H9 (cell line): ENCODE measurements at places on chromosomes 2 and 18.

DNA sequence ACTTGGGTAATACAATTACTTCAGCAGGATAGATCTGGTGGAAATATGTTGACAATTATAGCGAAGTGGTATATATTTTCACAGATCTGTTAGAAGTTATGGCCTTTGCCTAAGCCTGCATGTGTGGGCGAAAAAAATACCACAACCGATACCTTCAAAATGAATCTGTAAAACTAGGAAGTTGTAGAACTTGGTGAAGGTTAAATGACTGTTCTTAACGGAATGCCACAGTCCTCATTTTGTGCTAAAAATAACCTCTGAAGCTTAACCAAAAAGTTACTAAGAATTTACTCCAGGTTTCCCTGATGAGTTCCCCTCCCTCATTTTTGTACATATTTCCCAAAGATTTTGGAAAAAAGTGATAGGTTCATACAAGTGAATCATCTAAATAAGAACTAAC, 550.7 kb downstream of the THSD7B start:
- H3K36me3 ChIP-seq: peaks cover 24% of the 10 kb centered on the region; the same call in 1 of the 2 replicates
- no peak overlapping the region for H3K27ac ChIP-seq
- DNase-seq: no peak
- H3K27me3 ChIP-seq: no peaks in the 10 kb centered on the region

DNA sequence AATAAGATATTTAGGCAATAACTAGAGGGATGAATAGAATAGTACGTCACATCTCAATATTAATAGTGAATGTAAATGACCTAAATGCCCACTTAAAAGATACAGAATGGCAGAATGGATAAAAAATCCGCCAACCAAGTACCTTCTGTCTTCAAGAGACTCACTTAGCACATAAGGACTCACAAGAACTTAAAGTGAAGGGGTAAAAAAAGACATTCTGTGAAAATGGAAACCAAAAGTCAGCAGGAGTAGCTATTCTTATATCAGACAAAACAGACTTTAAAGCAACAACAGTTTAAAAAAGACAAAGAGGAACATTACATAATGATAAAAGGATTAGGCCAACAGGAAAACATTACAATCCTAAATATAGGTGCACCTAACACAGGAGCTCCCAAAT, 56.7 kb upstream of the DSC1 start:
- no peak overlapping the region for H3K4me3 ChIP-seq
- DNase-seq: no peak
- H3K4me1 ChIP-seq: no peaks in the 10 kb centered on the region; the same call in 1 of the 2 replicates
- H3K36me3 ChIP-seq: peaks cover 9% of the 10 kb centered on the region
- no peaks in the 10 kb centered on the region for H3K27me3 ChIP-seq

- DNase-seq: no peak
- H3K36me3 ChIP-seq: no peaks in the 10 kb centered on the region; the same call in 1 of the 2 replicates
- H3K4me1 ChIP-seq: no peaks in the 10 kb centered on the region; the same call in 1 of the 2 replicates
- H3K27ac ChIP-seq: no peak overlapping the region
- H3K4me3 ChIP-seq: no peak overlapping the region
Observed at GRCh38 chr18:63736876-63737275, 34.1 kb downstream of the SERPINB11 start.

DNA sequence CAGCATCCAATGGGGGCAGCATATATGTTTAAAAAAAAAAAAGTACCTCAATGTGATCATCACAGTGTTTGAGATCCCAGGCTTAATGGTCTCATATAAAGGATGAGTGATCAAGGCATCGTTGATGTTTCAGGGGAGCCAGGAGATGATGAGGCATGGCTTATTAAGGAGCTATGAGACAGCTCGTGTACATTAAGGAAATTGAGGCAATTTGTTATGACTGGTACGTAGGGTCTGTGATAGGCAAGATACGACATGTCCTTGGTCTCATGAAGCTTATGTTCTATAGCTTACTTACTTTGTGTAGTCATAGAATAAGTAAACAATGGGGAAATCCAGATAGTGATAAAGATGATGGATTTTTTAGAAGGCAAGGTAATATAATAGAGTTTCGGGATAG, 49.1 kb upstream of the FAM171B start:
- H3K4me3 ChIP-seq: no peak overlapping the region
- peaks cover 5% of the 10 kb centered on the region; the same call in 2 of the 3 replicates for H3K36me3 ChIP-seq
- H3K27me3 ChIP-seq: no peaks in the 10 kb centered on the region
- H3K4me1 ChIP-seq: no peaks in the 10 kb centered on the region; the same call in 1 of the 2 replicates
- H3K27ac ChIP-seq: no peak overlapping the region

DNA sequence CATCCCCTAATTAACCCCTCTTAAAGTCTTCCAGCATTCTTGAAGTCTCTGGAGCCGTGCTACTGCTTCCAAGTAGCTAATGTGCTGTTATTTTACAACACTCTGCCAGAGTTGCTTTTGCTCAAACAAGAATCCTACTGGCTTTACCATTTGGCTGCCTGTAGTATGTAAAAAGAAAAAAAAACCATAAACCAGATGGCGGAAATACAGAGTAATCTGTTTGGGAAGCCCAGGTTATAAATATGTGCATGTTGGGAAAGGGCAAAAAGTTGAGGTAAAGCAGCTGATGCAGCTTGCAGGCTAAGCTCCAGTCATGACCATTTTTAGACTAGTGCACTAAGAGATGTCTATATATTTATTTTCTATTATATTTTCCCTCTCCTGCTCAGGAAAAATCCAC, 313.2 kb upstream of the ETAA1 start:
- H3K4me3 ChIP-seq: no peak overlapping the region
- H3K36me3 ChIP-seq: no peaks in the 10 kb centered on the region
- no peak overlapping the region for H3K27ac ChIP-seq
- no peaks in the 10 kb centered on the region for H3K27me3 ChIP-seq
- H3K4me1 ChIP-seq: no peaks in the 10 kb centered on the region
- DNase-seq: no peak

GRCh38 chr18:45004546-45005080, 323.9 kb downstream of the SETBP1 start:
- H3K4me1 ChIP-seq: no peaks in the 10 kb centered on the region
- no peak overlapping the region for H3K27ac ChIP-seq
- DNase-seq: no peak
- H3K4me3 ChIP-seq: no peak overlapping the region

- no peaks in the 10 kb centered on the region for H3K27me3 ChIP-seq
- no peak for DNase-seq
- no peak overlapping the region for H3K27ac ChIP-seq
Observed at GRCh38 chr2:191478799-191479679, 198.9 kb upstream of the NABP1 start.

GRCh38 chr2:3451926-3452671, 67.2 kb downstream of the ADI1 start:
- no peaks in the 10 kb centered on the region for H3K4me1 ChIP-seq
- H3K36me3 ChIP-seq: peaks cover 45% of the 10 kb centered on the region
- DNase-seq: no peak
- no peaks in the 10 kb centered on the region for H3K27me3 ChIP-seq
- no peak overlapping the region for H3K4me3 ChIP-seq

- H3K4me3 ChIP-seq: no peak overlapping the region
- DNase-seq: no peak
- H3K4me1 ChIP-seq: peaks cover 10% of the 10 kb centered on the region; the same call in 1 of the 2 replicates
- H3K27me3 ChIP-seq: no peaks in the 10 kb centered on the region
Observed at GRCh38 chr2:134258684-134259388, 5.0 kb downstream of the MGAT5 start.

GRCh38 chr2:154527962-154528361, 170.5 kb upstream of the KCNJ3 start:
- no peaks in the 10 kb centered on the region for H3K36me3 ChIP-seq
- no peaks in the 10 kb centered on the region for H3K27me3 ChIP-seq
- no peak overlapping the region for H3K27ac ChIP-seq
- H3K4me3 ChIP-seq: no peak overlapping the region
- DNase-seq: no peak
- no peaks in the 10 kb centered on the region for H3K4me1 ChIP-seq

GRCh38 chr2:30361751-30362394, 85.2 kb upstream of the LCLAT1 start:
- H3K27me3 ChIP-seq: no peaks in the 10 kb centered on the region
- no peaks in the 10 kb centered on the region for H3K36me3 ChIP-seq
- DNase-seq: peak; percentile 18

- DNase-seq: peak; percentile 39
- no peak overlapping the region for H3K4me3 ChIP-seq
- H3K4me1 ChIP-seq: peaks cover 6% of the 10 kb centered on the region; the same call in 1 of the 2 replicates
- H3K27ac ChIP-seq: no peak overlapping the region
- H3K36me3 ChIP-seq: no peaks in the 10 kb centered on the region
Observed at GRCh38 chr18:21115519-21116411, 4.2 kb upstream of the ROCK1 start.

- H3K4me3 ChIP-seq: no peak overlapping the region
- DNase-seq: peak; percentile 55
- no peaks in the 10 kb centered on the region for H3K36me3 ChIP-seq
- H3K27ac ChIP-seq: no peak overlapping the region
- no peaks in the 10 kb centered on the region for H3K27me3 ChIP-seq
Observed at GRCh38 chr18:45738660-45739059, 14.7 kb downstream of the SLC14A1 start.

- H3K4me1 ChIP-seq: peaks cover 3% of the 10 kb centered on the region; the same call in 1 of the 2 replicates
- DNase-seq: peak; percentile 20
- no peaks in the 10 kb centered on the region for H3K36me3 ChIP-seq
- H3K4me3 ChIP-seq: no peak overlapping the region
- H3K27me3 ChIP-seq: no peaks in the 10 kb centered on the region
Observed at GRCh38 chr2:23426263-23426905, 41.4 kb downstream of the KLHL29 start.

DNA sequence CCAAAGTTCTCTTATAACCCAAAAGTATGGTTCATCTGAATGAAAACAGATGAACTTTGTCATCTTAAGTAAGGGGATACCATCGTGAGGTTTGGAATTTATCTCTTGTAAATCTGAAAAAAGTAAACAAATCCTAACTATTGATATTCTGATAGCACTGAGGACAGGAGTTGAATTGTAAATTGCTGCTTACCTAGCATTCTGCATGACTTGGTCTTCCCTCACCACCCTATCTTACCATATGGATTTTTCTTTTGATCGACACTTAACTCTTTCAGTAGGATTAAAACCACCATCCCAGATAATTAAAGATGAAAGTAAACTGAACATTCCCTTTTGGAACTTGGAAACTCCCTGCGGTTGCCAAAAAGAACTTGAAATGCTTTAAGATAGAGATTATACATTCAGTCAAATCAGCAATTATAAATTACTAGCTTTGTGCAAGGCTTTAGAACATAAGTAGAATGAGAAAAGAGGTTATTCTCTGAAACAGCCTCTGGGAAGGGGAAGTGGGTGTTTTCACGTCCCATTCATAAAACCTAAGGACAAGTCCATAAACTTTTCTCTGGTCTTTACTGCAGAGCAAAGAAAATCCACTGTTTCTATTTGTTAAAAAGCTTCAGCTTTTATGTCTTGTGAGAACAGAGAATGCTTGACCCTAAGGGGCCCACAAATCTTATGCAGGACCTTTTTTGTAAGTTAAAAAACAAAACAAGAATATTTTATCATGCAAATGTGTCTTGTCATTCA, 49.7 kb upstream of the ZNF397 start:
- no peaks in the 10 kb centered on the region for H3K27me3 ChIP-seq
- no peak for DNase-seq
- H3K36me3 ChIP-seq: no peaks in the 10 kb centered on the region; the same call in 1 of the 2 replicates
- H3K27ac ChIP-seq: no peak overlapping the region
- H3K4me1 ChIP-seq: peaks cover 16% of the 10 kb centered on the region
- H3K4me3 ChIP-seq: peak overlapping the region; percentile 0; the same call in 1 of the 2 replicates

GRCh38 chr2:150133623-150134022, 353.8 kb downstream of the RND3 start:
- H3K27ac ChIP-seq: no peak overlapping the region
- no peak overlapping the region for H3K4me3 ChIP-seq
- peaks cover 1% of the 10 kb centered on the region for H3K36me3 ChIP-seq
- DNase-seq: no peak
- H3K27me3 ChIP-seq: no peaks in the 10 kb centered on the region
- H3K4me1 ChIP-seq: no peaks in the 10 kb centered on the region; the same call in 1 of the 2 replicates

- DNase-seq: no peak
- H3K36me3 ChIP-seq: no peaks in the 10 kb centered on the region; the same call in 2 of the 3 replicates
- H3K4me3 ChIP-seq: no peak overlapping the region
- H3K4me1 ChIP-seq: no peaks in the 10 kb centered on the region
Observed at GRCh38 chr2:4914551-4914950, 777.6 kb upstream of the SOX11 start.

DNA sequence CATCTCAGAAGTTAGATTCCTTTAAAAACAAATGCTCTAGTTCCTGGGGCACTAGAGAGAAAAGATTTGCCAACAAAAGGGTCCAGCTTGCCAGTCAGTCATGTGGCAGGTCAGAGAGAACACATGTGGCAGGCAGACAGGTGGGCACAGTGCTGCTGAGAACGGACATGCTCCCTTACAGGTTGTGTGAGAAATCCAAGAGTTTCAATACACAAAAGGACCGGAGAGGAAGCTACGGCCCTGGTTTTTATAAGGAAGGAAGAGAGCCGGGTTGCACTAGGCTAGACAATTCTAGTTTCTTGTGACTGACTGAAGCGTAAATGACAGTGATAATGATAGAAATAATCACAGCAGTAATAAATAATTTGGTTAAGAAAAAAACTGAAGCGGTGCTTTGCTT, 18.3 kb downstream of the CDC42EP3 start:
- peaks cover 31% of the 10 kb centered on the region for H3K4me1 ChIP-seq
- H3K36me3 ChIP-seq: peaks cover 33% of the 10 kb centered on the region
- H3K27me3 ChIP-seq: peaks cover 2% of the 10 kb centered on the region; the same call in 1 of the 2 replicates
- DNase-seq: no peak
- no peak overlapping the region for H3K4me3 ChIP-seq
- H3K27ac ChIP-seq: no peak overlapping the region

DNA sequence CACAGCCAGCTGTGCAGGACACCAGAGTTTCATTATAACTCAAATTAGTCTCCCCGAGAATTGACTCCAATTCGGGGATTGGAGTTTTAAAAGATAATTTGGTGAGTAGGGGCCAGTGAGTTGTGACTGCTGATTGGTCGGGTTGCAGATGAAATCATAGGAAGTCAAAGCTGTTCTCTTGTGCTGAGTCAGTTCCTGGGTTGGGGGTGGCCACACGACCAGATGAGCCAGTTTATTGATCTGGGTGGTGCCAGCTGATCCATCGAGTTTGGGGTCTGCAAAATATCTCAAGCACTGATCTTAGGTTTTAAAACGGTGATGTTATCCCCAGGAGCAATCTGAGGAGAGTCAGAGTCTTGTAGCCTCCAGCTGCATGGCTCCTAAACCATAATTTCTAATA, 82.7 kb upstream of the SLC66A3 start:
- no peak overlapping the region; the same call in 2 of the 3 replicates for H3K4me3 ChIP-seq
- no peaks in the 10 kb centered on the region for H3K27me3 ChIP-seq
- no peak overlapping the region for H3K27ac ChIP-seq
- no peak for DNase-seq

GRCh38 chr2:66494708-66495107, 59.8 kb downstream of the MEIS1 start:
- DNase-seq: no peak
- no peak overlapping the region for H3K27ac ChIP-seq
- H3K36me3 ChIP-seq: no peaks in the 10 kb centered on the region
- peaks cover 9% of the 10 kb centered on the region for H3K4me1 ChIP-seq
- no peaks in the 10 kb centered on the region for H3K27me3 ChIP-seq
- H3K4me3 ChIP-seq: no peak overlapping the region

- no peak overlapping the region for H3K27ac ChIP-seq
- DNase-seq: no peak
- H3K27me3 ChIP-seq: no peaks in the 10 kb centered on the region
- no peaks in the 10 kb centered on the region for H3K36me3 ChIP-seq
- no peak overlapping the region for H3K4me3 ChIP-seq
Observed at GRCh38 chr2:7555260-7555659, 638.0 kb downstream of the RNF144A start.
